ENCODE measurements at places on chromosomes 2 and 18. TPM values are rescaled to one million over a fixed set of nuclear protein-coding genes. Genes with fewer than 3 reads are reported as not detected.

GRCh38 chr2:55489467-55490062 lies 30.0 kb upstream of the CFAP36 start:
- DNase-seq: no peak

DNA sequence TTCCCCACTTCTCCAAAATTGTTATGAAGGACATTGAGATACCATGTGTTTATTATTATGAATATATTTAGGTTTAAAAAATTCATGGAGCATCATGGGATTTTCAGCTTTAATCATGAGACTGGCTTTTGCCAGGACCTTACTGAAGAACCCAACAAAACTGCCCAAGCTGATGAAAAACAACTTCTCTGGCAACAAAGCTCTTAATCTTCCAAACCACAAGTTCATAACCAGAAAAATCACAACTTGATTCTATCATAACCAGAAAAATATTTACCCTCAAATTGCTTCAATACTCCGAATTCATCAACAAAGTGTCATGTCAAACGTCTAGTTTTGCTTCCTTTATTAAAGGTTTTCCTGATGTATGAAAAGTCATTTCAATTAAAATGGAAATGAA lies 971.8 kb upstream of the ACVR2A start:
- DNase-seq: no peak

DNA sequence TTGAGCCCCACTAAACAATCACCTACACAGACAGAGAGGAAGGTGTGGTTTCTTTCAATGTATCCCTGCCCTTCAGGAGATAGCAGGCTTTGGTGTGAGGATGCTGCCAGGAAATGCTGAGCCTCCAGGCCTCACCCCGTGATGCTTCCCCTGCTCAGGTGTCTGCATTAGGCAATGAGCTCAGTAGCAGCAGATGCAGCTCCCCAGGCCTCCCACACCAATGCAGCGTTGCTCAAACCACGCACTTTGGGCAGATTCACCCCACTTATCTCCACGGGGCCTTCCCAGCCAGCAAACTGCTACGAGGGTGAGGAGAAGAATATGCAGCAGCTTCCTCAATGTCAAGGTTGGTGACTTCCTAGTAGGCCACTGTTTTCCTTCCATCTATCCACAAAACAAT lies 229.3 kb upstream of the PXDN start:
- DNase-seq: no peak

DNA sequence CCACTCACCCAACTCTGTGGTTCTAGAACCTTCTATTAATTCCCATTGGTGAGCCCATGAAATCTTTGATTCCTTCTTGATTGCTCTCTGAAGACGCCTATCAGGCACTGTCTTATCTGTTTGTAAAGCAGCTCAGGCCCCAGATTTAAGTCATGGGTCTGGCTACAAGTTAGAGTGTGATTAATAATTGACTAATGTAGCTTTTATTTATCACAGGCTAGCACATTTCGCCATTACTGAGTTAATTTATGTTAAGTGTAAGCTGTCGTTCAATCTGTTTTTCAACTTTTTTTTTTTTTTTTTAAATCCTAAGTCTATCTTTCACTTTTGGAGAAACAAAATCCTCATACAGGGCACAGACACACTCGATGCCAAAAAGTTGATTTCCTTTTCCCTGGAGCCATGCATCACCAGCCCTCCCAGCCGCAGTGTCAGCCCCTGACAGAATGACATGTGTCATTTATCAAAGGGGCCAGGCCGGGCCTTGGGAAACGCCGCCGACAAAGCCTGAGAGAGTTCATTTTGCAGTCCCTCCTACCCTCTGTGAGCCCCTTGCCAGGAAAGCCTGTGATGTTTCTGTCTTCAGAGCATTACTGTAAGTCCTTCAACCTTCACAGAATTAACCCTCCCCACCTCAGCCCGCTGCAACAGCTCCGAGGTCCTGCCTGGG lies 15.8 kb downstream of the TSHZ1 start:
- DNase-seq: no peak

- no peak for DNase-seq
Measured at GRCh38 chr2:240993446-240994170, 4.8 kb upstream of the SNED1 start.

DNA sequence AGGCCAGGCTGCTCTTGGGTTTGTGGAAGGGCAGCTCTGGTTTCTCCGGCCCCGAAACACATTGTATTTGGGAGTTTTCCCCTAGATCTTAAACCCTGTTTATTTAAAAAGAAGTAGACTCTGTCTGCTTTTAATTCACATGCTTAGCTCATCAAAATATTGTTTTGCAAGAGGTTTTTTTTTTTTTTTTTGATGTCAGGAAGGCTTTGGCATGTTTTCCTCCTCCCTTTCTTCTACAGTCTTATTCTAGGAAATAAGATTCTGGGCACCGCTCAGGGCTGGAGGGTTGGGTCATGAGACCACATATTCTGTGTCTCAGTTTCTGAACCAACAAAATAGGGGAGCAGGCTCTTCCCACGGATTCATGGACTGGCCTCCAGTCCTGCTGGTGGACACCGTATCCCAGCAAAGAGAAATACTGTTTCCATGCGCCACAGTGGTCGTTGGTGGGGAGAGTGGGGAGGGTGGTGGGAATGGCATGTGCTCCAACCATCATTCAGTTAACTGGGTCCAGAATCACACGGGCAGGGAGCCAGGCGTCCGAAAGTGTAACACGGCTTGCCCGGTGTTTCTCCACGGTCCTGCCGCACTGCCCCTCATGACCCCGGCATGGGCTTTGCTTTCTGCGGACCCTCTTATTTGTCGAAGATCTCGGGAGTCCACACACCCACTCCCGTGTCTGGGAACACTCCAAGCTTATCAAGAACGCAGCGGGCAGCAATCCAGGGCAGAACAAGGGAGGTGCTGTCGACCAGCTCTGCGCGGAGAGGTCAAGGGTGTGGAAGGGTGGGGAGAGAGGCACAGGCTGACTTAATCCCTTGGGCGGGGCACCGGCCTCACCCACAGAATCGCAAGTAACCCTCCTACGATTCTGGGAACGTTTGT lies 176.7 kb downstream of the GLI2 start:
- DNase-seq: no peak

GRCh38 chr18:5942591-5942990 lies 47.3 kb upstream of the TMEM200C start:
- no peak for DNase-seq

DNA sequence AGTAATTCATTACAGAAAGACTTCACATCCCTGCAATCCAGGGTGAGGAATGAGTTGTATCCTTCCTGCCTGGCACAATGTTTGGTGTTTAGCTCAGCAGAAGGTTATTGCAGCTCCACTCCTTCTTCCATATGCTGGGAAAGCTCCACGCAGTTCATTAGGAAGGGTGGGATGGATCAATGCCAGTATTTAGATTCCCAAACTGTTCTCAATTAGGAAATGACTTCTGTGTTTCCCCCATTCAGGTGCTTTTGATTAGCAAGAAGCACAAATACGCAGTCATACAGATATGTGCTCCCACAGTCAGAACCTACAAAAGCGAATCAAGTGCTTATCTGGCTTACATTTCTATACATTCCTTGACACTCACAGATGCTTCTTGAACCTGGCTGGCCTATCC lies 340.6 kb downstream of the NYAP2 start:
- DNase-seq: no peak

DNA sequence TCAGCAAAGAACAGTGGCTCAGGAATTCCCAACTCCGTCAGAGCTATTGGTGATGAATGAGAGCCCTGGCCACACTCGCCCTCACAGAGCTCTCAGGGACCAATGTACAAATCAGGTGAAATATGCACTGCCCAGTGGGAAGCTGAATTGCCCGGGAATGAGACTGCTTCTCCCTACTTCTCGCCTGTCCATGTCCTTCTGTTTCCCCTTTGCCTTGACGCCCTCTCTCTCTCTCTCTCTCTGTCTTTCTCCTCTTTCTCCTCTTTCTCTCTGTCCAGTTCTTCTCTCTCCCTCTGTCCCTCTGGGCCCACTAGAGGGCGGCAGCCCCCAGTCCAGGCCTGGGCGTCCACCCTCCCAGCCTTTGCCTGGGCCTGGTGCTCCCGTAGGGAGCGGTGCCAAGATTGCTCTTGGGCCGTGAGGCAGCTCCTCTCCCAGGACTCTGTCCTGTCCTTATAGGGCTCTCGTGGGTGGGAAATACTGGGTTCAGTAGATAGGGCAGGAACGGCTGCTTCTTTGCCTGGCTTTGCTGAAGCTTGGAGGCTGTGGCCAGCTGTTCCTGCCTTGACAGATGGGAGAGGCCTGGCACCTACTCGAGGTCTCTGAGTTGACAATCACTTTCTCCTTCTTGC lies 28.4 kb upstream of the PUM2 start:
- DNase-seq: peak; percentile 63

DNA sequence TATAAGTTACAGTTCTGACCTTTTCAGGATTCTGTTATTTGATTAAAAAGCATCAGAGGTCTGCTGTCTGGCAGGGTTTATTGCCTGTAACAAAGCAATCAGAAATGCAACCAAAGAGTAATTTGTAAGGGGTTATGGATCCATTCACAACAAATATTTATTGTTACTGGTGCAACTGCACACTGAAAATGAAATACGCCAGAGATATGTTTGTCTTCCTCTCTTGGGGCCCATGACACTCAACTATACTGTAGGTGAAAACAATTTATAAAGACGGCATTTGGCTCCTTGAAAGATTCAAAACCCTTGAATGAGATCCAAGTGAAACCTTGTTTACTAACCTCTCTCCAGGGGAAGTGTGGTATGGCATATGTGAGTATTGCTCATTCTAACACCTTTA lies 452.2 kb downstream of the MBD2 start:
- no peak for DNase-seq

GRCh38 chr2:208584378-208584985 lies 177.9 kb downstream of the PTH2R start:
- DNase-seq: no peak

- no peak for DNase-seq
Measured at GRCh38 chr2:27494284-27494943, 586 bp downstream of the FNDC4 start.

DNA sequence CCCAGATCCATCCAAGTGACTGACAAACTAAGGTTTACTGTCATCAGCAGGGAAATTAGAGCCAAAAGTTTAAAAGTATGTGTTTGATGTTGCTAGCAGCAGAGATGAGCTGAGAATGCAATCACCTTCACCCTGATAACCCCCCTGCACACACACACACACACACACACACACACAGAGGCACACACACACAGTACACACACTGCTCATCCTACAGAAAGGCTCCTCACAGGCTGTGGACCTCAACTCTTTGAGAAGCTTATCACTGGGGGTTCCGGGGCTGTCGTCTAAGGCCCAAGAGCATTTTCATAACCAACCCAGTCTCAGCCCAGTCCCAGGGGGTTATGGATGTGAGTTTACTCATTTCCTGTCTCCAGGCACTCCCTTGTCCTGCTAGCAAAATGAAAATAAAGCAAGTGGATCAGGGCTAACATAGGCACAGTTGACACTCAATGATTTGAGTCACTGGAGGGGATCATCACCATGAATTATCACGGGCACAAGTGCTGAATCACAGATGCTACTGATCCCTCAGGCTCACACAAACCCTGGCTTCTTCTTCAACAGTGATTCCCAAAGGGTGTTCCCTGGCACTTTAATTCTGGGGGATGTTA lies 76.6 kb downstream of the ALK start:
- no peak for DNase-seq

GRCh38 chr2:10434886-10435819 lies 13.0 kb downstream of the ODC1 start:
- peak; percentile 90 for DNase-seq

DNA sequence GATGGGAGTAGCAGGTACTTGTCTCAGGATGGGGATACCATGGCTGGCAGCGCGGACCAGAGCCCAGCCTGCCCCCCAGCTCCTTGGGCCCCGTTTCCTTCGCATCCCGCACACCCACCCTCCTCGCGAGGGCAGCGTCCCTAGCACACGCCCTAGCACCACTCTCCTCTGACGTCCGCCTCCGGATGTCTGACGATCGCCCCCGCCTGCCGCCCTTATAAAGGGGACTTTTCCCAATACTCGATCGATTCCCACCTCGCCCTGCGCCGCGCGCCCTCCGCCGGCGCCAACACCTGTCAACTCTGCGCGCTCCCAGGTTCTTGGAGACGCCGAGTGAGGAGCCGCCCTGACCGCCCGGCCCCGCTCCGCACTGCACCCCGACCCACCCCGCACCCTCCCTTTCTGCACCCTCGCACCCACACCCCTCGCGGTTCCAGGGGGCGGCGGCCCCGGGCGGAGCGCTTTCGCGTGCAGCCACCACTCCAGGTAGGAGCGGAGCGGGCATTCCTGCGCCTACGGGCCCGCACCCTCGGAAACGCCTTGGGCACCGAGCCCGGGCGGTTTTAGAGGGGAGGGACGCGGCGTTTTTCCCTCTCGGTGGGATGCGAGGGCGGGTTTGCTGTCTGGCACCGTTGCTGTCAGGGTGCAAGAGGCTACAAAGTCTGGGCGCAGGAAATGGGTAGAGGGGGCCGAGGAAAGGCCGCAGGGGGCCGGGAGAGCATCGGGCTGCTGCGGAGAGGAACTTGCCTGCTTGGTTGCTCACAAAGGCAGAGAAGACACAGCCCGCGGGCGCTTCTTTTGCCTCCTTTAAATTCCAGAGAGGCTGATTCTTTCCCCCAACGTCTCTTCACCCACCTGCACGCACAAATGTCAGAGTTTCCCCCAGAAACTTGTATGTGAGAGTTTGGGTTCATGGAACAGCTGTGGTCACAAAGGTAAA lies at the start of gene SLC5A7:
TSS of gene SLC5A7 (plus strand) at position 247 of the 940 bp plus-strand sequence. CDS start 1,632 bp downstream, outside the sequence.
- no peak for DNase-seq

- no peak for DNase-seq
Measured at GRCh38 chr2:150147889-150148683, 339.4 kb downstream of the RND3 start.

DNA sequence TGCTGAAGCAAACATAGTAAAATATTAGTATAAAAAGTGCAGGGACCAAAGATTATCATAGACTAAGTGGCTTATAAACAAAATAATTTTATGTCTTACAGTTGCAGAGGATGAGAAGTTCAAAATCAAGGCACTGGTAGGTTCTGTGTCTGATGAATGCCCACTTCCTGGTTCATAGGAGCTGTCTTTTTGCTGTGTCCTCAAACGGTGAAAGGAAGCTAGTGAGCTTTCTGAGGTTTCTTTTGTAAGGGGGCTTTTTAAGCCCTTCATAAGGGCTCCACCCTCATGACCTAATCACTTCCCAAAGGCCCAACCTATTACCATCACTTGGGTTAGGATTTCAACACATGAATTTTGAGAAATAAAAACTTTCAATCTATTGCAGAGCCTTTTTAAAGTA lies 946.7 kb upstream of the ACVR2A start:
- no peak for DNase-seq

- no peak for DNase-seq
Measured at GRCh38 chr2:70982971-70983370, 4.5 kb downstream of the ANKRD53 start.

GRCh38 chr2:44056947-44057346 lies 61.2 kb upstream of the LRPPRC start:
- DNase-seq: no peak

The MITD1 gene
- polyA plus RNA-seq: 7.8 TPM

The CCDC141 gene
- polyA plus RNA-seq: 0.40 TPM

The TIGD1 gene
- 1.6 TPM for polyA plus RNA-seq

The POTEJ gene
- polyA plus RNA-seq: not detected

The EML6 gene
- 1.2 TPM for polyA plus RNA-seq

The TRIB2 gene
- 6.7 TPM for polyA plus RNA-seq

The REG3A gene
- 0.15 TPM for polyA plus RNA-seq

The EFHD1 gene
- 28.5 TPM for polyA plus RNA-seq

The STRN gene
- polyA plus RNA-seq: 3.6 TPM

The IL36B gene
- not detected for polyA plus RNA-seq

The PIK3C3 gene
- 12.2 TPM for polyA plus RNA-seq

The CLEC4F gene
- not detected for polyA plus RNA-seq

The LYPD6B gene
- 0.14 TPM for polyA plus RNA-seq

The TNFAIP6 gene
- 0.18 TPM for polyA plus RNA-seq

The MZT2B gene
- 143 TPM for polyA plus RNA-seq

The PLGLB1 gene
- 90.8 TPM for polyA plus RNA-seq

The TDRD15 gene
- 0.25 TPM for polyA plus RNA-seq
